NCI-H69 (cell line): ENCODE measurements at places on chromosomes 6 and 20.

GRCh38 chr20:44442298-44443070 is 33.2 kb upstream of the TTPAL start:
- DNase-seq: no peak

DNA sequence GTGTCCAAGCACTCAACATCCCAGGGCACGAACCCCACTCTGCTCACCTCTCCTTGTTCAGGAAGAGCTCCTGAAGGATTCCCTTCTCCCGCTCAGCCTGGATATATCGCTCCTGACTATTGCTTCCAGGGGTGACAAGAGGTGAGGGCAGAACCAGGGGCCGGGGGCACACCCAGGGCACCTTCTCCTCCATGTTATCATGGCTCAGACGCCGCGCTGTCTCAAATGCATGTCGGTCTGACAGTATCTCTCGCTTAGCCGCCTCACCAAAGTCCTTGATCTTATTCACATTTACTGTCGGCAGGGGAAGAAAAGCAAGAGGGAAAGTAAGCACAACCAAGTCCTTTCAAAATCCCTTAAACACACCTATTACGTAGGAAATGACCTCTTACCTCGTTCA is 13.1 kb downstream of the PPP1R10 start:
- DNase-seq: no peak

DNA sequence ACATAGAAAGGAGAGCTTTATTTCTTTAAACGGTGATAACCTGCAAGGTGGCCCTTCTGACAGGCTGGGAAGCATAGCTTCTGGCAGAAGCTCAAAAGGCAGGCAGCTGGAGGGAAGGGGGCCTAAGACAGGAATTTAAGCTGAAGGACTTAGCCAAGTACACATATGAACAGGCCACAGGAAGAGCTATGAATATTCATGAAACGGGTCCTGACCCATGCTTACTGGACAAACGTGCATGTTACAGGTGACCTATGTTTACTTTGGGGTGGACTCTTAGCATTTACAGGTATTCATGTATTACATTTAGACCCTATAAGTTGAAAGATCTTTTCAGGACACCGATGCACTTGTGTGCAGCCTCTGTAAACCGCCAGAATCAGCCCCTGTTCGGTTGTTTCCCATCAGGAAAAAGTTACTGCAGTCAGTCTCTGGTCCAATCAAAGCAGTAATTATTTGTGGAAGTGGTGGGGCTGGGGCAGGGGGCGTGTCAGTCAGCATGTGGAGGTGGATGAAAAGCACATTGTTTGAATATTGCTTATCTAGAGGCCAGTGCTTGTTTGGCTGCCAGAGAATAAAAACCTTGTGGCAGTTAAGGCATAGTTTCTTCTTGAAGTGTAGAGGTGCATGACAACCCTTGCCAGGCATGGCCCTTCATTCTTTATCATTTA is 2.9 kb upstream of the GZF1 start:
- peak; percentile 26 for DNase-seq

DNA sequence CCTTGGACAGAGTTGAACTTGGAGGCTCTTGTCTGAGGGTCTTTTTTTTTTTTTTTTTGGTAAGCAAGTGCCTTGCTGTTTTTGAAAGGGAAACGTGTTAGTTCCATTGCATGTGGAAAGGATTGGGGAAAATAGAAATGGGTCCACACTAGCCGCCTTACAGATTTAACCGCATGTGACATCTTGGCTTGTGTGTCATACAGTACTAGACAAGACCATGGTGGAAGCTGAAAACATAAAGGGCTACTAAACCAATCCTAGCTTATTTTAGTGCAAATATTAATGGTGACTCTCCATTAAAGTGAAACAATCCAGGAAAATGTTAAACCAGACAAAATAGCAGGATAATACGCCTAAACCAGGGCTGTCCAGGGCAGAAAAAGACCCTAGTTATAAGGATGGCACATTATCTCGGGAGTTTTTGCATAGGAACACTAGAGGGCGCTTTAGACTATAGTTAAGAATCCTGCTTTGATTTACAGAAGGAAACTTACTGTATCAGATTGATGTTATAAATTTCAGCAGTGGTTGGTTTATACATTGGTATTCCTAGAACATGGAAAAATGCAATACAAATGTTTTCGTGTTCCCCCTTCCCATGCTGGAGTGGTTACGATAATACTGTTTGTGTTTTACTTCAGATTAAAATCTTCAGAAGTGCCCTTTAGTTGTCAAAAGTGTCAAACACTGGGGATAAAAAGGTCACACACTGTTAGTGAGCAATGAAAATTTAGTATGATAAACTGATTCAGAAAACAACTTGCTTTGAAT is 59.8 kb upstream of the DEK start:
- DNase-seq: peak; percentile 77

- DNase-seq: no peak
These were observed 25.2 kb downstream of the TNFAIP3 start for GRCh38 chr6:137892271-137892708.

DNA sequence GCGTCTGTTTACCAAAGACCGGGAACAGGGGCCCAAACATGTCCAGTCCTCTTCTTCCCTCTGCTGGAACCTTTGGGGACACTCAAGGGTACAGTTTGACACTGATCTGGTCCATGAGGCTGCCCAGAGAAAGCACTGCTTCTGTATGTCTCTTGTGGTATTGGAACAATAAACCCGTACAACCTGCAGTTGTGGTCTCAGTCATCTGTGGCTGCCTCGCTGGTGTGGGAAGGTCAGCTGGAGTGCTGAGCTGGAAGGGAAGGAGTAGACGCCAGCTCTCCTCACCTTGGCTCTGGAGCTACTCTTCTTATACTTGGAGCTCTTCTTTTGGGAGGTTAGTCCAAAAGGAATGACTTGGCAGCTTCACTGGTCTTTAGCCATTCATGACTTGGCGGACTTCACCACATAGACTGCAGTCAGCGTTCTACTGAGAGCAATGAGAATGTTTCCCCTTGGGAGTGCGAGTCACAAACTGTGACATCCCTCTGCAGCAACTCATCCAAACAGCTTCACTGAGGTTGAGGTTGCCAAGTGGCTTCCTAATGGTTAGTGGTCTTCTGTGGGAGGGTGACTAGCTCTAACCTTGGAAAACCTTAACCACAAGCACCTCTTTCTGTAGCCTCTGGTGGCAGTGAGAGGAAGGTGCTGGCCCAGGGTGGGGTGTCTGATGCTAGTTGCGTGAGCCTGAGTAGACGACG is 81.2 kb downstream of the ASXL1 start:
- no peak for DNase-seq

DNA sequence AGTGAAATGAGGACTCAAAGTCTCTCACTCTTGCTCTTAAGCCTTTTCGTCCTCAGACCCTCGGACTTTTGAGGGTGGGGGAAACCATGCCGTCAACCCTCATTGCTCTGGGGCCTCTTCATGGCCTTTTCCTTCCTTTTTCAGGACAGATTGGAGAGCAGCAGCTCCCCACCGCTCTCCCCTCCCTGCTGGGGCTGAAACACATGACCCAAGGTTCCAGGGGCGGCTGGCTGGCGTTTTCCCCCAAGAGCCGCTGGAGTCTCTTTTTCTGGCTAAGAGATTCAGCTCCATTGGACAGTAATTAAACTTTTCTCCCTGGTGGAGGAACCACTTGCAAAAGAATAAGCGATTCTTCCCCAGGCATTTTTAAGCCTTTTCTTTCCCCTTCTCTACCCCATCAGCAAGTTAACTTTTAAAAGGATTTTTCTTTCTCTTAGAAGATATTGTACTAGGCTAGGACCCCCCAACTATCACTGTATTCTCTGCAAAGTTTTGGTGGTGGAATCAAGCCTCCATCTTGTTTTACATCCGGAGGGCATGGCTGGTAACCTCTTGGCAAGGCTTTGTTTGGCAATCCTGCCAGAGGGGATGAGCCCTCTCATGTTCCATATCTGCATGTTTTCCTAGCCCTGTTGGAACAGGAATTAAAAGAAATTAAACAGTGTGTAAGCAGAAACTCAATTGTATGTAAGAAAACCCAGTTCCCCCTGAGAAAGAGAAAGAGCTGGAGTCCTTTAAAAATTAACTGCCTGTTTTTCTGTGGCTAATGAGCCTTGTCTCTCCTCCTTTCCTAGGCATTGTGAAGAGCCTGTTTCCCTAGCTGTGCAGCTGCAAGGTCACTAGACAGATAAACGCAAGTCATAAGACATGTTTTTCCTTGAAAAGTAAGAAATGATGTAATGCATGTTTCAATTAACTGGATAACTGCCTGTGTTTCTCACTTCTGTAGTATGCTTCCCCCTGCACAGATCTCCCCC is 100.8 kb upstream of the GPR6 start:
- peak; percentile 52 for DNase-seq

DNA sequence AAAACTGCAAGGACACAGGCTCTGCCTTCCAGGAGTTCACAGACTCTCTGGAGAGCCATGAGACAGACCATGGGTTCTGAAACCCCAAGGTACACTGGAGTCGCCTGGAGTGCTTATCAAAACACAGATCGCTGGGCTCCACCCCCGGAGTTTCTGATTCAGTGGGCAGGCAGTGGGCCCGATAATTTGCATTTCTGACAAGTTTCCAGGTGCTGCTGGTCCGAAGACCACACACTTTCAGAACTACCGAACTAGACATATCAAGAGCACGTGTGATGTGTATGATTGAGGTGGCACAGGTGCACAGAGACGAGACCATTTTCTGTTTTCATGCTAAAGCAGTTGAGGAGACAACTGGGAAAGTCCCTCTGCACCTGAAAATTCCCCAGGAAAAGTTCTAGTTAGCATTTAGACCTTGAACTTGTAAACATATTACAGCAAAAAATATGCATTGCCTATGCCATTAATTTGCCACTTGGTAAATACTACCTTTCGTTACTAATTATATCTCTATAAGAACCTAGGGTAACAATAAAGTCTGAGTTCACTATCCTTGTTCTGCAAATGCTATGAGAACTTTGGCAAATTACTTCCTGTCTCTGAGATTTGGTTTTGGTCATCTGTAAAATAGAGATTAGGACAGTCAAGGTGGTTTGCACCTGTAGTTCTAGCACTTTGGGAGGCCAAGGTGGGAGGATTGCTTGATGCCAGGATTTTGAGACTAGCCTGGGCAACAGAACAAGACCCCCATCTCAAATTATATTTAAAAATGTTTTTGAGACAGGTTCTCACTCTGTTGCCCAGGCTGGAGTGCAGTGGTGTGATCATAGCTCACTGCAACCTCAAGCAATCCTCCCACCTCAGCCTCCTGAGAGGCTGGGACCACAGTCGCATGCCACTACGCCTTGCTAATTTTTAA is 14.3 kb upstream of the PIM1 start:
- DNase-seq: no peak

DNA sequence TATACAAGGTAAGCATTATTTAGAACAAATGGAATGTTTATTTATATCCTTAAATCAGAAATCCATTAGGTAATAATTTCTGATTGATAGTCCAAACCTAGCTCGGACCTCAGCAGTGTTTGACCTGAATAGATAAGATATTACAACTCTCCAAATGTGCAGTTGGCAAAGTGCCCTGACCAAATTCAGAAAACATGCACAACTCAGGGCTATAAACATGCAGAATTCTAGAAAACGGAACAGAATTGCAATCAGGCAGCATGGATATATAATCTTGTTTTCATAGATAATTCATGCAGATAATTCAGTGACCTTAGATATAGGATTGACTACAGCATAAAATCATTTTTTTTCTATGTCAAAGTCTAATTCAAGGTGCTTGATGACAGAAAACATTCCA is 626.6 kb upstream of the CITED2 start:
- DNase-seq: no peak
